Activated T-helper 2 cell treated with anti-CD3 and anti-CD28 coated beads, Interferon-gamma antibody, Interleukin-2, Interleukin-4, amounts not matched to agents 10 μg/mL and 5 μg/mL and 100 μg/mL, durations not matched to agents 14 hours and 24 hours and 36 hours (primary cell): ENCODE measurements at places on chromosomes 4 and X. TPM values are rescaled to one million over a fixed set of nuclear protein-coding genes. Genes with fewer than 3 reads are reported as not detected.

Gene COL4A6
- total RNA-seq = not detected in 2 replicates

Gene MAGEC3
- not detected in 2 replicates for total RNA-seq

Gene TMPRSS11D
- not detected in 2 replicates for total RNA-seq

Gene QRFPR
- not detected in 2 replicates for total RNA-seq

Gene PIM2
- 313 and 315 TPM in 2 replicates for total RNA-seq

Gene LIMCH1
- total RNA-seq = not detected in 2 replicates

Gene EDA2R
- total RNA-seq = 1.8 and 2.3 TPM in 2 replicates

Gene NPY2R
- not detected in 2 replicates for total RNA-seq

Gene ETDA
- not detected in 2 replicates for total RNA-seq

Gene ZFP92
- total RNA-seq = 1.8 and 2.1 TPM in 2 replicates

Gene C1QTNF7
- 0.11 TPM in 1 of 2 replicates, not detected in the other for total RNA-seq

Gene PCSK1N
- total RNA-seq = 0.18 and 0.23 TPM in 2 replicates

Gene FGF16
- total RNA-seq = not detected in 2 replicates

Gene PAGE1
- not detected in 2 replicates for total RNA-seq

Gene UCP1
- total RNA-seq = not detected in 2 replicates

Gene SLC7A11
- total RNA-seq = 0.92 and 1.8 TPM in 2 replicates

Gene FGF2
- 2.3 and 3.0 TPM in 2 replicates for total RNA-seq
